Thymus (tissue), 14 donors: ENCODE measurements at places on chromosomes 1 and 21. TPM values are rescaled to one million over a fixed set of nuclear protein-coding genes. Genes with fewer than 3 reads are reported as not detected.

The TMEM82 gene
- polyA plus RNA-seq = not detected

The APH1A gene
- 102 TPM for polyA plus RNA-seq

The FCRL5 gene
- 8.1 TPM for polyA plus RNA-seq

DNA sequence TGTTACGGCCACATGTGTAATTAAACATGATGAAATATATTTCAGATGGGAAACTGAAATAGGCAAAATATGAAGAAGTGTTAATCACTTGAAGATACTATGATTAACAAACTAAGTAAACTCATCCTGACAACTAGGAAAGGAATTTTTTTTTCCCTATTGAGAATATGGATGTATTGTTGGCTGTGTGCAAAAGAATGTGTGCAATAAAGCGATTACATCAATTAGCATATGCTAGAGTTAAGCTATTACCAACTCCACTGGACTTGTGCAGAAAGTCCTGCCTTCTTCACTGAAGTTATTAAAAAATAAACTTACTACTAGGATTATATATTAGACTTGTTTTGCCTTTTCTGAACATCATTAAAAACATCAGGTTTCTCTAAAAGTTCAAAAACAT lies 143.2 kb upstream of the DMRTA2 start:
- no peaks in the 10 kb centered on the region for H3K4me1 ChIP-seq
- no peak for DNase-seq
- H3K27ac ChIP-seq = no peak overlapping the region
- H3K4me3 ChIP-seq = no peak overlapping the region

DNA sequence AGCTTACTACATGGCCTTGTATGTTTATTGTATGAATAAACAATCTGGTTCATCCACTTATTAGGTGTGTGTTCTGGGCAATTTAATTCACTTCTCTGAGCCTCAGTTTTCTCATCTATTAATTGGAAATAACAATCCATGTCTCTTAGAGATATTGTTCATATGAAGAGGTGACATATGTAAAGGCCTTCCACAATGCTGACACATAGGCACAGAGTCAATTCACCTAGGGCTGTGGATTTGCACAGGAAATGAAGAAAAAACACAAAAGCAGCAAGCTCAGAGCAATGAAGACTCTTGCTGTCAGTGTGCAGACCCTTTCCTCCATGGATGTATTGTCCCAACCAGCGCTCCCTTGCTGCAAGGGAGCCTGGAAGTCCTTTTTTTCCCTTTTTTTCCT lies 195.2 kb upstream of the CAMK1G start:
- H3K4me3 ChIP-seq = no peak overlapping the region
- H3K27me3 ChIP-seq = no peaks in the 10 kb centered on the region
- no peaks in the 10 kb centered on the region for H3K4me1 ChIP-seq
- DNase-seq = no peak
- H3K27ac ChIP-seq = no peak overlapping the region
- no peaks in the 10 kb centered on the region for H3K36me3 ChIP-seq

- DNase-seq = no peak
- H3K4me1 ChIP-seq = peaks cover 26% of the 10 kb centered on the region
- no peaks in the 10 kb centered on the region for H3K27me3 ChIP-seq
- H3K27ac ChIP-seq = peak overlapping the region; percentile 93
Observed at GRCh38 chr1:46302641-46303037, 777 bp downstream of the LRRC41 start.

DNA sequence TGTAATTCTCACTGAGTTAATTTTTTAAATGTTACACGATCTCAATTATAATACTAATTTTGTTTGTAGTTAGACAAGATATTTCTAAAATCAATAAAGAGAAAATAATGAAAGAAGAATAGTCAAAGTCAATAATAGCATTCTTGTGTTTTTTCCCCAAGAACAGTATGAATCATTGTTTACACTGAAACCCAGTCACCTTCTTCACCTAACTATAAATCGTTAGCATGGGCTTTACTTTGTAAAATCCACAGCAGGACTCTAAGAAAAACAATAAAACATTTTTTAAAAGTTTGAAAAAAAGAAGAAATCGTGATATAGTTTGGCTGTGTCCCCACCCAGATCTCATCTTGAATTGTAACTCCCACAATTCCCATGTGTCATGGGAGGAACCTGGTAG lies 234.6 kb upstream of the LYPLAL1 start:
- no peaks in the 10 kb centered on the region for H3K27me3 ChIP-seq
- no peak for DNase-seq
- no peaks in the 10 kb centered on the region for H3K36me3 ChIP-seq
- no peaks in the 10 kb centered on the region for H3K4me1 ChIP-seq
- no peak overlapping the region for H3K27ac ChIP-seq
- H3K4me3 ChIP-seq = no peak overlapping the region

DNA sequence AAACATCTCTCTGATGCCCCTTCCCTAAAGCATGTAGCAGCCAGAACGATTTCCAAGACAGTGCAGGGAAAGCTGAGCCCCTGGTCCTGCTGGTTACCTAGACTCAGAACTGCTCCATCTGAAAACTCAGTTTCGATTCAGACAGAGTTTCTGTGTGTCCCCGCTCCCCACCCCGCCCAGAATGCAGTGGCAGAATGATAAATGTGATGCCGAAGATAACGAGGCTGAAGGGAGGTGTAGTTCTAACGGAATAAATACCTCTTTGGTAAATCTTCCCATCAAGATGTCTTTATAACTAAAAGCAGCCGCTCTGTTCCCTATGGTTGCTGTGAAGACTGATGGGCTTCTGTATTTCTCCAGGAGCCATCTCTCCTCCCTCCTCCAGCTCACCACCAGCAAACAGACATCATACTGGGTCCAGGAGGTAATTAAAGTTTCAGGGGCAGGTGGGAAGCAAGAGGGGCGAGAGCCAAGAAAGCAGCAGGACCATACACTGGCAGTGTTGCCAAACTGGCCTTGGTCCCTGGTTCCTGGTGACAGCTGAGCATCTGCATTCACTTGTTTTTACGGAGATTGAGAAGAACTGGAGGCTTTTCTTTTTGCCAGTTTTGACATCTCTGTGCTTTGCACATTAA lies 76.9 kb downstream of the DDX20 start:
- H3K27ac ChIP-seq = no peak overlapping the region
- H3K4me3 ChIP-seq = no peak overlapping the region
- H3K27me3 ChIP-seq = no peaks in the 10 kb centered on the region
- no peak for DNase-seq
- no peaks in the 10 kb centered on the region for H3K4me1 ChIP-seq

DNA sequence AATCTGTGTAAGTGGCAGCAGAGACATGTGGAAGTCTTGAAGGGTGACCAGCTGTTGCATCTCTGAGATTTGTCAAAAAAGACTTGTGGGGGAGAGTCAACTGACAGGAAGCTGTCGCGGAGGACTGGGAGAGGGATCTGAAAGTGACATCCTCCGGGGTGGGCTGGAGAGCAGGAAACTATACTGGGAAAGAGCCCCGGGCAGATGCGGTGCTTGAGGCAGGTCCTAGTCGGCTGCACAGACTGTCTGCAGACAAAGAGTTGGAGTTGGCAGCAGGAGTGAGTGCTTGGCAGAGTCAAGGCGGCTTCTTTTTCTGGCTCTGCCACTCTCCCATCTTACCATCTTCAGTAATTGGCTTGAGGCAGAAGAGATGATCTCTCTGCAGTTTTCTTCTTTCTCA lies 294.0 kb upstream of the C1orf87 start:
- no peaks in the 10 kb centered on the region for H3K36me3 ChIP-seq
- H3K27me3 ChIP-seq = no peaks in the 10 kb centered on the region
- DNase-seq = no peak
- H3K27ac ChIP-seq = no peak overlapping the region

DNA sequence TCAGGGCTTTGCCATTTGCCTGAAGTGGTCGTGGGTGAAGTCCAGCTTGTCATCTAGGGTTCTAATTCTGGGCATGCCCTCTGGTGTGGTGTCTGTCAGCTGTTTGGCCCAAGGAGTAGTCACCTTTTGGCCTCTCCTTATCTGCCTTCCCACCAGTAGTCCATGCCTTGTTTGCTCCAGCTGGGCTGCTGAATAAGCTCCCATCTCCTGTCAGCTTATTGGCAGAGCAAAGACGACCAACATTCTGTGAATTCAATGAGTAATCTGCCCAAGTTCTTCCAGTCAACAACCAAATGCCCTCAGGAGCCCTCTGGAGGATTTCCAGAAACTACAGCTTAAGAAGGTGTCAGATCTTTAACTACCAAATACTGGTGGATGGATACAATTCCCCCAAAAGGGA lies 7.0 kb downstream of the BCAN start:
- no peak for DNase-seq
- no peak overlapping the region for H3K27ac ChIP-seq
- H3K4me1 ChIP-seq = peaks cover 2% of the 10 kb centered on the region

DNA sequence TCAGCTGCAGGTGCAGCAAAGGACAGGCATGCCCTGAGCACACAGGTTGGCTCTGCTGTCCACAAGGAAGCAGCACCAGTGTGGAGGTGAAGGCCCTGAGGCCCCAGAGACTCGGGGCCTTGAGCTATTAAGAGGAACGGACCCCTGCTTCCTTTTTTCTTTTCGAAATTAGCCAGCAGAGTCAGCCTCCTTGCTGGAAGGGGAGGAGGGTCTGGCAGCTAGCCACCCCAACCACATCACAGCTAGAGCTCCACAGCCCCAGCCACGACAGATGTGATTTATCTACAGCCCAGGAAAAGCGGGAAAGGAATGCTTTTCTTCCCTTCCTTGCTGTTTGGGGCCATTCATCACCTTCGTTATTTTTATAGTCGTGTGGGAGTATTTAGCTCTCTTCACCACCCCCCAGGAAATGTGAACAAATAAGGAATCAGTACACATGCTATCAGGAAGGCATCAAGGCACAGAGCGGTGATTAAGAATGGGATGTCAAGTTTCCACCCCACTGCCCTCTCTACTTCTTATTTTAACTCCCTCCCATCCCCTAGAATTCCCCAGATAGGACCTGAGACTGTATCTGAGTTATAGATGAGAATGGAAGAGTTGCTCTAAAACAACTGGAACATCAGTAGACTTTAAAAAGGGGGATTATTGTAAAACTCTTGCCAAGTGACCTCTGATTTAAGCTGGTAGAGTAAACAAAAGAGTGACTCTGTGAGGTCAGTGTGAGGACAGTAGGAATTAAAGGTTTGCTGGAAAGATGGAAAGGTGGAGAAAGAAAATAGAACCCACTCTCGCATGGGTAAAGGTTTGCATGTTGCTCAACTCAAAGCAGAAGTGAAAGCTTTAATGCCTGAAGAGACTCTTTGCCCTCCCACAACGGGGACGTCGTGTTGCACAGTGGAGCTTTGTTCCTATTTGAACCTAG lies 224.7 kb upstream of the GJB5 start:
- no peaks in the 10 kb centered on the region for H3K4me1 ChIP-seq
- no peaks in the 10 kb centered on the region for H3K27me3 ChIP-seq
- H3K27ac ChIP-seq = no peak overlapping the region
- no peak overlapping the region for H3K4me3 ChIP-seq

DNA sequence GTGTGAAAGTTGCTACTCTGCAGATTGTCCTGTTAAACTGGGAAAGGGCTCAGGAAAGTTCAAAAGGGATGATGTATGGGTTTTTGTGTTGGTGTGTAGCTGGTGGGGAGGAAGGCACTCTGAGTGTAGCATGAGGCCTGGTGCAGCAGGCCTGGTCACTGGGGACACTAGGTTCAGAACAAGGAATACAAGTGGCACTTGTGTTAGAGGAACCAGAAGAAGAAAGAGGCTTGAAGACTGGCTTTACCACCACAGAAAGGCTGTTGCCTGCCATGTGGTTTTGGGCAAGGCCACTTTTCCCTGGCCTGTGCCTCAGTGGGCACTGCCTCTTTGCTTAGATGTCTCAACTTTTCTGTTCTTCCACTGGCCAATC lies 122.8 kb downstream of the NOS1AP start:
- H3K27me3 ChIP-seq = no peaks in the 10 kb centered on the region
- H3K36me3 ChIP-seq = no peaks in the 10 kb centered on the region
- DNase-seq = no peak
- no peak overlapping the region for H3K27ac ChIP-seq
- H3K4me1 ChIP-seq = no peaks in the 10 kb centered on the region
- H3K4me3 ChIP-seq = no peak overlapping the region

DNA sequence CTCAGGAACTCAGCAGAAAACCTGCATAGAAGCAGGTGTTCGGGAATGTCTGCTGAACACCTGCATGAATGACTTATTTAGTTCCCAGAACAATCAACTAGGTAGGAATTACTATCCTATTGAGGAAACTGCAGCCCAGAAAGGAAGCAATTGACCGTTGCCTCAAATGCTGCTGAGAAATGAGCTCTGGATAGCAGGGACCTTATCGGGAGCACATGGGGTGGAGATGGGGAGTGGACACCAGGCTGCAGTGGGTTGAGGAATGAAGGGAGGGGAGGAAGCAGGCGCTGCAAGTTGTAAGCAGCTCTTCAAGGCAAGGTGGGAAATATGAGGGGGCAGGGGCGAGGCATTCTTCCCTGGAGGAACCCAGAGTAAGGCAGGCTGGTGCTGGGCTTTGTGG lies 10.8 kb upstream of the CDCP2 start:
- no peak overlapping the region for H3K27ac ChIP-seq
- no peaks in the 10 kb centered on the region for H3K27me3 ChIP-seq
- H3K36me3 ChIP-seq = no peaks in the 10 kb centered on the region
- DNase-seq = no peak

DNA sequence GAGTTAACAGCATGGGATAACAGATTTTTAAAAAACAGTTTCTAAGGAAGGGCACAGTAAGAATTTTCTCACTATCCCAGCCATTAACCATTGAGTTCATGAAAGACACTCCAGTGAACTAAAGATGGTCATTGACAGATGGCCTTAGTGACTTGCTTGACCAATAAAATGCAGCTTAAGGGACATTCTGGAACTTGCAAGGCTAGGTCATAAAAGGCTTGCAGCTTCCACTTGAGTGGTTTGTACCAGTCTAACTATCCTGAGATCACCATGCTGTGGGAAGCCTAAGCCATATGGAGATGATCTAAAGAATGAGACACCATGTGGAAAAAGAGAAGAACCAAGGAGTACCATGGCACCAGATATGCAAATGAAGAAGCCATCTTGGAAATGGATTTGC lies 37.9 kb upstream of the MUTYH start:
- H3K27ac ChIP-seq = no peak overlapping the region
- no peaks in the 10 kb centered on the region for H3K36me3 ChIP-seq
- no peak for DNase-seq

DNA sequence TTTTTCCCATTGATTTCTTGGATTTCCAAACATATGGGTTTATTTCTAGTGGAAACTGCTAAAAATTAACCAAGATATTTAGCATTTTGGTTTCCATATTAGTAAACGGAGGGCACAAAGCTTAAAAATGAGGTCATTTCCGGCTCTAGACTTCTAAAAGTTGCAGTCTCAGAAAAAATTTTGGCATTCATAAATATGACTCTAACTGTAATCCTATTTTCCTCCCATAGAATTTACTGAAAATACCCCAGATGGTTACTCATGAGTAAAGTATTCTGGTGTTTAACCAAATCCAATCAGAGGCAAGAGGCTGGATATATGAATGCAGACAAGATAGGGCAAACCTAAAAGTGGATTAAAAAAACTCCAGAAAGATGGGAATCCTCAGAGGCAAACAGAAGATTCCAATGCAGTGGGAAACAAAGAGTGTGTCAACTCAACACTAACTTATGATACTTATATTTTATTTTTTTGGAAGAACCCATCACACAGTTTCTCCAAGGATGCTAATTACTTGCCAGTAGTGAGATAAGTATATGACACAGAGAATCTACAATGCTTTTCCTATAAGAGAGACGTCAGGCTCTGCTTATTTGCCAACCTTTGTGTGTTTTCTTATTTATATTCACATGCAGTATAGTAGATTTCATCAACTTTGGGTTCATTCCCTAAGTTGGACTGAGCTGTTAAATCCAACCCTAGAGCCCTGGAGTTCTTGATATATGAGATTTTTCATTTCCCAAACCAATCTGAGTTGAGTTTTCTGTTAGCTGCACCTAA lies 90.1 kb upstream of the BCL10 start:
- DNase-seq = no peak
- no peaks in the 10 kb centered on the region for H3K27me3 ChIP-seq
- no peaks in the 10 kb centered on the region for H3K36me3 ChIP-seq
- no peak overlapping the region for H3K27ac ChIP-seq
